ENCODE measurements at places on chromosomes 6 and 20.

DNA sequence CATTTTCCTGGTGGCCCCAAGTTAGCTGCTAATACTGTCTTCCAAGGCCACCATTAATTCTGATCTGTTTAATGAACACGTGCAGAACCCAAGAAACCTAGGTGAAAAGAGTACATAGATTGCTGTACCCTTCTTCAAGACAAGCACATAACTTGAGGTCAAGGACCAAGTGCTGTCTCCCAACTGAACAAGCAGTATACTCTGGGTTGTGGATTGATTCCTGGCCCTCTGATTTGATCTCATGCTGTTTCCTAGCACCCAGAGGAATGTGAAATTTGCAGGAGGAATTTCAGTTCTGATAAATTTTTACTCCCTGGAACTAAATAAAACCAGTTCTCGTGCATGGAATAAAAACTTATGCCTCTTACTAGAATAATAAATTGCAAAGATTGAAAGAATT, 75.6 kb downstream of the MTFR2 start:
- DNase-seq, result no peak

- no peak for DNase-seq
These were observed 21.4 kb downstream of the SYCP2L start for GRCh38 chr6:10908228-10908627.

DNA sequence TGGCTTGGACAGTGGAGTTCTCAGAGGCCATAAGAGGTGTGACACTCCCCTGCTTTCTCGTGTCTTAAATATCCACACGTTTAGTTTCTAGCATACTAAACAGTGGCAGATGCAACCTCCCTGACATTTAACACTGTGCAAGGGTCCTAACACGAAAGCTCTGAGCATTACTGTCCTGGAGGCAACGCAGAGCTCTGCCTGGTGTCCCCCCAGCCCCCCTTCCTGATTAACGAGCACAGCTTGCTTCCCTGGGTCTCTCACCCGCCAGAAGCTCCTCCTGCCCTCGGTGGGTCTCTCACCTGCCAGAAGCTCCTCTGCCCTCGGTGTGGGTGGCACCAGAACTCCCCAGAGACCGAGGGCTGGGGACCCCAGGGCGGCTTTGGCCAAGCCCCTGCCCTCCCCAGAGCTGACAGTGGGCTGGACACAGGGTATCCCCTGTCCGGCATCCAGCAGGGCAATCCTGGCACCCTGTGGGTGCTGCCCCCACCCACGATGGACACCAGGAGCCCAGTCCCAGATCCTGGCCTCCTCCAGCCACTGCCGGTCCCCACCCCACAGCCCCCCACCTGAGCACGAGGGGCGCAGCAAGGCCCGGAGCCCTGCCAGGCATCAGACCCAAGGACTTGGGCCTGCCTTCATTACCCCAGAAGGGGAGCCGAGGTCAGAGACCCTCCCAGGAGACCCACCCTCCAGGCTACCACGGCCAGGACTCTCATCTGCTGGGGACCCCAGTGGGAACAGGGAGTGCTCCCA, 12.4 kb upstream of the KCNQ2 start:
- DNase-seq, result no peak

- DNase-seq, result no peak
These were observed 412.8 kb downstream of the CDC5L start for GRCh38 chr6:44800171-44800783.

DNA sequence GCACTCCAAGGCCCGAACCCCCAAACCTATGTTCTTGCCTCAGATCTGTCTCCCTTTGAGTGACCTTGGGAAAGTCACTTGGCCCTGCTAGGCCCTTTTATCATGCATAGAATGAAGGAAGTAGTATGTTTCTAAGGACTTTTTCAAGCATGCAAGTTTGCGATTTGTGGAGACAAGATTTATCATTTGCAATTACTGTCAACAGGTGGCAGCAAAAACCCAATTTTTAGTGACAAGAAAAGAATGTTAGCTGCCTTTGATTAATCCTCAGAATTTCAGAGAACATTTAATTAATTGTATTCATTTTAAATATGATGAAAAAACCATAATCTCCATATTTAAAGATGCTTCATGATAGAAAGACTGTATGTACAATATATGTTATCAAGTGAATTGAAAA, 28.3 kb upstream of the PREP start:
- no peak for DNase-seq

GRCh38 chr20:41135187-41135887, 2.0 kb upstream of the PLCG1 start:
- DNase-seq, result peak; percentile 31

- no peak for DNase-seq
These were observed 18.6 kb downstream of the ZNFX1 start for GRCh38 chr20:49259284-49259683.

DNA sequence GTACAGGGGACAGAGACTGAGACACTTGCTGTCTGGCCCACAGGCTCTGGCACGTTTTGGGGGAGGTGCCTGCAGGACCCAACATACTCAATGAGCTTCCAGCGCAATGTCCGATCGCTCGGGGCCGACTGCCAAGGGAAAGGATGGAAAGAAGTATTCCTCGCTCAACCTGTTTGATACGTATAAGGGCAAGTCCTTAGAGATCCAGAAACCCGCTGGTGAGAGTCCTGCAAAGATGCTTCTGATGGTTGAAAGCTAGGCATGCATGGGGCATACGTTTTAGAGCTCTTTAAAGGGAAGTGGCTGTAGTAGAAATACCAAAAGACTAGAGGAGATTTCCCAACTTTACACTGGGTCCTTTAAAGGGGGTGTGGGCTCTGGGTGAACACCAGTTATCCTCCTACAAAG, 2.2 kb downstream of the PRRC2A start:
- no peak for DNase-seq

GRCh38 chr6:119197271-119197670, 118.8 kb upstream of the FAM184A start:
- no peak for DNase-seq

All from hypothalamus (tissue), 51 donors.